ENCODE measurements at places on chromosomes 11 and 22. TPM values are rescaled to one million over a fixed set of nuclear protein-coding genes. Genes with fewer than 3 reads are reported as not detected.

GRCh38 chr11:12106501-12106900, 3.9 kb upstream of the MICAL2 start:
- no peaks in the 10 kb centered on the region for H3K4me1 ChIP-seq
- no peaks in the 10 kb centered on the region for H3K36me3 ChIP-seq
- no peak overlapping the region for H3K4me3 ChIP-seq
- H3K27ac ChIP-seq = no peak overlapping the region
- peaks cover 66% of the 10 kb centered on the region for H3K27me3 ChIP-seq
- no peak for DNase-seq

GRCh38 chr11:78925387-78925786, 350.7 kb upstream of the NARS2 start:
- no peak overlapping the region for H3K27ac ChIP-seq
- peaks cover 68% of the 10 kb centered on the region for H3K4me1 ChIP-seq
- H3K27me3 ChIP-seq = no peaks in the 10 kb centered on the region
- H3K36me3 ChIP-seq = no peaks in the 10 kb centered on the region
- no peak for DNase-seq

DNA sequence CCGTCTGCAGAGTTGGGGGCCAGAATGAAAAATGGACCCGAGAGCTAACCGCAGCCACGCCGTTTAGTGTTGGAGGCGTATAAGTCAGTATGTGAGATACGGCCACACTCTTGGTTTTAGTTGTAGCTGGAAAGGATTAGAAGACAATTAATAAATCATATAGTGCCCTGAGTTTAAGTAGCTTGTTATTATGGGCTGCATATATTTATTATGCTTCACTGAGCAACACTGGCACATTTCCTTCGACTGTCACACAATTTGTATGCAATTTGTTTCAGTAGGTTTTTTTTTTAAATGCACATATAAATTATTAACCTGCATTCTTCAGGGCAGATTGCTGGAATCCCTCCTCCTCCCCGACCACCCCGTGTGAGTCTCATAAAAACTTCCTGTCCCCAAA, 56.9 kb downstream of the PKNOX2 start:
- peaks cover 62% of the 10 kb centered on the region for H3K4me1 ChIP-seq
- no peaks in the 10 kb centered on the region for H3K36me3 ChIP-seq
- peaks cover 64% of the 10 kb centered on the region for H3K27me3 ChIP-seq
- no peak overlapping the region for H3K27ac ChIP-seq
- H3K4me3 ChIP-seq = no peak overlapping the region
- DNase-seq = no peak

DNA sequence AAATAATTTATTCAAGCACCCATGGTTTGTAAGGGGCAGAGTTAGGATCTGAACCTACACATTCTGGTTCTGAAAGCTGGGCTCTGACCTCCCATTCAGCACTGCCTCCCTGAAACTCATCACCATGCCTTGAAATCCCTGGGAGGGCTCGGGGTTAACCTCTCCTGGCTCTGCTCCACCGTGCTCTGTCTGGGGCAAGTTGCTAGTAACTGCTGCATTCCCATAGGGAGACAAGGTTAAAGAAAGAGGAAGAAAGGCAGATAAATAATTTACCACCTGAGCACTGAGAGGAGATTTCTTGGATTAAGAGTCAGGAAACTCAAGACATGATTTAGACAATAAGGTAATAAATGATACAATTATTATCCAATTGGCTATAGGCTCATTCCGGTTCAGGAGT, 199.3 kb downstream of the KIF18A start:
- no peak overlapping the region for H3K27ac ChIP-seq
- no peaks in the 10 kb centered on the region for H3K36me3 ChIP-seq
- H3K27me3 ChIP-seq = peaks cover 12% of the 10 kb centered on the region
- no peak overlapping the region for H3K4me3 ChIP-seq

Gene MRPL40
- 24.7 TPM for total RNA-seq

DNA sequence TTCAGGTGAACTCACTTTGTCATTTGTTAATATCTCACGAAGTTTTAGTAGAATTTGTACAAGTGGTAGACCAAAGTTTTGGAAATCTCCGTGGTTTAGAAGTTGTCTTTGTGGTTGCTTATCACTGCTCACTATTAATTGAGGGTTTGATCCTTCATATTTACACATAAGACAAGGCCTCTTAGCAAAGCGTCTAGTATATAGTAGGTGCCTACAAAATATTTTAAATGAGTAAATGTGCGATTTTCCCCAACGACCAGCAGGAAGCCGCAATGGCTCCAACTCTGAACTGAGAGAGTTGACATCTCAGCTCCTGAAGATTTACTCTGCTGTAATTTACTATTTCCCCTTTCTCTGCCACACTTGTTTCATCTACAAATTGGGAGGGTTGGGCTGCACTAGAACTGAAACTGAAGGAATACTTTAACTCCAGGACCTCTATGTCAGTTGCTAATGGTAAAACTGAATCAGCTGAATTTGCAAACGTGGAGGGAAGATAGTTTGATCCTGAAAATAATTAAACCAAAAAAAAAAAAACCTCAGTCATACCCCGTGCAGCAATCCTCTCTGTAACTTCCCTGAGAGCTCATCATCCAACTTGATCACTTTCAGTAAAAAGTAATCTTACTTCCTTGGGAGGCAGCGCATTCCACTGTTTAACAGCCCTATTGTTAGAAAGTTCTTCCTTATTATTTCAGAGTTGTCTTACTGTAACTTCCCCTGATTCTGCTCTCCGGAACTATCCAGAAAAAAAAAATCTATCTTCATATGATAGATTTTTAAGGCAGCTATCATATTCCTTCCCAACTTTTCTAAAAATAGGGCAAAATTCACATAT, 1.3 kb upstream of the SBF2 start:
- no peak for DNase-seq
- peaks cover 10% of the 10 kb centered on the region for H3K36me3 ChIP-seq
- peak overlapping the region; percentile 96 for H3K4me3 ChIP-seq
- H3K4me1 ChIP-seq = peaks cover 24% of the 10 kb centered on the region
- peak overlapping the region; percentile 96 for H3K27ac ChIP-seq

DNA sequence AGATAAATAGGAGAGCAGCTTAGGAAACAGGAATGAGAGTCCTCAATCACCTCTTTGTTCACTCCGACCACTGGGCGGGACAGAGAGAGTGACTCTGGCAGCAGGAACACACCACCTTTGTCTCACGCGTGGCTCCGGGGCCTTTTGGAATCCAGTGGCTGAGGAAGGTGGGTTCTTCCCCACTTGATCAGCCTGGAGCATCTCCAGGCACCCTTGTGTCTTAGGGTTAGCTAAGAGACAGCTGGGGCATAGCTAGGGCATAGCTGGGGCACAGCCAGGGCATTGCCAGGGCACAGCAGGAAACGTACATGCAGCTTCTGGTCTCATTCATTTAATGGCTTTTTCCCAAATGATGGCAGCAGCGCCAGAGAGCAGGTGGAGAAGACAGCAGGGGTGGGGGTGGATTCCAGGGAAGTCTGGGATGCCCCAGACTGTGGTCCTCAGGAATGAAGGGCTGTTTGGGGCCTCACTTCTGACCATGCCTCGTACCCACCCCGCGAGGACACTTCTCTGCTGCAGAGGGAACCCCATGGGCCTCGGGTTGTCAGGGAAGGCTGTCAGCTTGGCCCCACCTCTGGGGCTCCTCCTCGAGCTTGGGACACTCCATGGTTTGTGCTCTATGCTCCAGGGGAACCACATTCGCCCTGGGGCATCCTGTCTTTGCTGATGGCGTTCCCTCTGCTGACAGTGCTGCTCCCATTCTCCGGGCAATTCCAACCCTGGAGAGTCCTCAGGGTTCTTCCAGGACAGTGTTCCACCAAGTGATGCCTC, 30.4 kb upstream of the SHANK2 start:
- peak overlapping the region; percentile 98 for H3K27ac ChIP-seq
- no peaks in the 10 kb centered on the region for H3K36me3 ChIP-seq
- peak; percentile 58 for DNase-seq
- no peak overlapping the region for H3K4me3 ChIP-seq
- H3K27me3 ChIP-seq = peaks cover 7% of the 10 kb centered on the region

Gene CKAP5
- total RNA-seq = 106 TPM

DNA sequence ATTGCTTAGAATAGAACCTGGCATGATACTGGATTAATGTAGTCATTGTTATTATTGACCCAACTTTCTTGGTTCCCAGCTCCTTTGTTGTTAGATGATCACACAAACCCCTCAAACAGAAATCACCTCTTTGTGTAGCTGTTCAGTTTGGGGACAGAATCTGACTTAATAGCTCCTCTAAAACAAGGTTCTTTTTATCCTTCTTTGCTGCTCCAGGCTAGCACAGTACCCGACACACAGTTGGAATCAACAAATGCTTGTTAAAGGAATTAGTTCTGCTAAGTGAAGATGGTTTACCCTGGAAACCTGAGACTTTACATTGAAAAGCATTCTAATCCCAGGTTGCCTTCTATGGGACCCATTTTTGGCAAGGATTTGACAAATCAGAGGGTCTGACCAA, 43.9 kb downstream of the GAB2 start:
- H3K27me3 ChIP-seq = no peaks in the 10 kb centered on the region
- H3K4me3 ChIP-seq = no peak overlapping the region
- H3K4me1 ChIP-seq = peaks cover 18% of the 10 kb centered on the region
- DNase-seq = no peak
- H3K36me3 ChIP-seq = peaks cover 8% of the 10 kb centered on the region

DNA sequence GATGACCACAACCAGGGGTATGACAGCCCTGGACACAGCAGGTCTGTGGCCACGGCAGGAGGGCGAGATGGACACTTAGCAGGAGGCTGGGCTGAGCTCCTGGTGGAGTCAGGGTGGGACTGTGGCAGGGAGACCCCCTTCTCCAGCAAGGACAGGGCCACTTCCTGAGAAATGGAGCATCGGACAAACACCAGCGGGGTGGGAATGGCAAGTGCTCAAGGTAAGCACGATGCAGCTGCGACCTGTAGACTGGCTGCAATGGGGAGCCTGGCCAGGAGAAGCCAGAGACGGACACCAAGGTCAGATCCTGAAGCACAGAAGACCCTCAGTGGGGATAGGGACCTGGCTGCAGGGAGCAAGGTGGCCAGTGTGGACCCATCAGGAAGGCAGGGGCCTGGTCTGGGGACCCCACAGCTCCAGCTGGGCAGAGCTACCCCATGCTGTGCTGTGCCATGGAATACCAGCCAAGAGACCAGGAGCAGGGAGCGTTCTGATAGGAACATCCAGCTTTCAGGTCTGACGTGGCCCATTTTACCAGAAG, 29.2 kb downstream of the RSPH14 start:
- no peaks in the 10 kb centered on the region for H3K27me3 ChIP-seq
- H3K36me3 ChIP-seq = no peaks in the 10 kb centered on the region
- no peak overlapping the region for H3K27ac ChIP-seq
- no peak for DNase-seq
- H3K4me3 ChIP-seq = no peak overlapping the region
- H3K4me1 ChIP-seq = peaks cover 4% of the 10 kb centered on the region

Gene SPTBN2
- total RNA-seq = 56.0 TPM

GRCh38 chr11:61588728-61589191, 7.9 kb upstream of the SYT7 start:
- H3K27ac ChIP-seq = peak overlapping the region; percentile 39
- H3K27me3 ChIP-seq = peaks cover 37% of the 10 kb centered on the region
- peaks cover 29% of the 10 kb centered on the region for H3K4me1 ChIP-seq
- H3K36me3 ChIP-seq = no peaks in the 10 kb centered on the region

Gene KRTAP5-9
- total RNA-seq = 0.43 TPM

GRCh38 chr22:45843031-45843430, 133.9 kb downstream of the WNT7B start:
- H3K4me3 ChIP-seq = peak overlapping the region; percentile 18
- no peak for DNase-seq
- no peak overlapping the region for H3K27ac ChIP-seq

Gene GAS2
- 15.6 TPM for total RNA-seq

Gene PRSS23
- 47.1 TPM for total RNA-seq

- no peak for DNase-seq
- H3K27ac ChIP-seq = no peak overlapping the region
- H3K27me3 ChIP-seq = peaks cover 11% of the 10 kb centered on the region
- peaks cover 46% of the 10 kb centered on the region for H3K4me1 ChIP-seq
Measured at GRCh38 chr11:130533113-130533798, 84.8 kb downstream of the ADAMTS15 start.

- peaks cover 49% of the 10 kb centered on the region for H3K4me1 ChIP-seq
- peaks cover 23% of the 10 kb centered on the region for H3K36me3 ChIP-seq
- H3K27me3 ChIP-seq = no peaks in the 10 kb centered on the region
Measured at GRCh38 chr22:45781459-45781858, 109.8 kb downstream of the ATXN10 start.

GRCh38 chr11:20875889-20876288, 206.5 kb downstream of the NELL1 start:
- peaks cover 2% of the 10 kb centered on the region for H3K27me3 ChIP-seq
- H3K27ac ChIP-seq = no peak overlapping the region
- no peaks in the 10 kb centered on the region for H3K36me3 ChIP-seq
- no peaks in the 10 kb centered on the region for H3K4me1 ChIP-seq
- H3K4me3 ChIP-seq = no peak overlapping the region

Data from type B pancreatic cell (in vitro differentiated cells).